ENCODE measurements at places on chromosomes 12 and 14.

DNA sequence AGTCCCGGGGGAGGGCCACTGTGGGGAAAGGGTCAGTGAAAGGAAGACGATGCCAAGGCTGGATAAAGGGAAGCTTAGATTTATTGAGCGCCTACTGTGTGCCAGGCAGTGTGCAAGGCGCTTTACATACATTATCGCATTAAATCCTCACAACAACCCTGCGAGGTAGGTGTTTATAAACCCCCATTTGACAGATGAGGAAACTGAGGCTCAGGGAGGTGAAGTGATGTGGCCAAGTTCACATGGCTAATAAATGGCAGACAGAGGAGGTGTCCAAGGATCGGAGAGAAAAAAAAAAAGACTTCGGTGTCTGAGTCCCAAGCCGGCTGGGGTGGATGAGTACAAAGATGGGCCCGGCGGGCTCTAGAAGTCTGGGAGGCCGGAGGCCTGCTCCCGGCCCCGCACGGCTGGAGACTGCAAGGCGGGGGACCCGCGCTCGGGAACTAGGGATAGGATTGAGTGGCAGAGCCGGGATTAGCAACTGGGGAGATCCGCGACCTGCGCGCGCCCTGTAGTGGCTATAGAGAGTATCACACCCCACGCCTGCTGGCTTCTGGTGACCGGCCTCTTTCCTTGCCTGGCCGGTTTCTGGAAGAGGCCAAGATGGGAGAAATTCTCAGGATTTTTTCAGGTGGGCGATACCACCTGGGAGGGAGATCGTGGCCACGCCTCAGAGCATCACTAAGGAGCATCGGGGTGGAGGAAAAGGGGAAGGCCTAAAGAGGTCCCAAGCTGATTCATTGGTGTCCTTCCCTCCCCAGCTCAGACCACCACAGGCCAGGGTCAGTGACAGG is 3.9 kb downstream of the DDN start:
- DNase-seq = no peak

DNA sequence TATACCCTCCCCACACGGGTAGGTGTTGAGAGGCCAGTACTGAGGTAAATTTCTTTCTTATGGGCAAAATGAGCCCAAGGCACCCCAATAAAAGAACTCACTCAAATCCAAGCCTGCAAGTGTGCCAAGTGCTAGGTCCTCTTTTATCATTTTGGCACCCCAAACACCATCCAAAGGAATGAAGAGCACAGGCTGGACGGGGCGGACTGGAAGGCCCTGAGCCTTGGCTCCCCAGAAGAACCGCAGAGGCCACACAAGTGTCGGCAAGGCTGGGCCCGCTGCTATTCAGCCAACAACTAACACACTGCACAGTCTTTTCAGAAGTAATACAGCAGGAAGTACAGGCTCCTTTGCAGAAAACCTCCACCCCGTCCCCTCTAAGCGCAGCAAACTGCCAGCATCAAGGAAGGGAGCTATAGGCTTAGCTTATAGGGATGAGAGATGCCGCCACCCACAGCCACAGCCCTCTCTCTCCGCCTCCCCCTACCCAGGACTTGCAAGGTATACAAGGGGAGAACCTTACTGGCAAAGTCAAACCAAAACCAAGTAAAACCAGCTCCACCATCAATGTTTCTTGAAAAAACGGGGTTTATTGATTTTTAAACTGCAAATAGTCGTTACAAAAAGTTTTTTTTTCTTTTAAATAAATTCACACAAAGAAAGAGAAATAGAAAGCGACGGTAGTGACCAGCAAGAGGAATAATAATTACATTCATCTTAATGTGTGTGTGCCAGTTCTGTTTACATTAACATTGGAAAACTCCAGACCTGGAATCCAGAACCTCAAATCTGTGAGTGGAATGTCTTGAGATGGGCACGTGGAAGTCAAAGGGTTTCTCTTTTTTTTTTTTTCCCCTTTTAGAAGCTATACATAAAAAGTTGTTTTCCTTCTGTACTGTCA is 5.5 kb downstream of the ZFP36L1 start:
- no peak for DNase-seq

- DNase-seq = no peak
These were observed 133.9 kb upstream of the FGD4 start for GRCh38 chr12:32265456-32265855.

GRCh38 chr12:127485528-127485927 is 781.4 kb upstream of the TMEM132C start:
- no peak for DNase-seq

DNA sequence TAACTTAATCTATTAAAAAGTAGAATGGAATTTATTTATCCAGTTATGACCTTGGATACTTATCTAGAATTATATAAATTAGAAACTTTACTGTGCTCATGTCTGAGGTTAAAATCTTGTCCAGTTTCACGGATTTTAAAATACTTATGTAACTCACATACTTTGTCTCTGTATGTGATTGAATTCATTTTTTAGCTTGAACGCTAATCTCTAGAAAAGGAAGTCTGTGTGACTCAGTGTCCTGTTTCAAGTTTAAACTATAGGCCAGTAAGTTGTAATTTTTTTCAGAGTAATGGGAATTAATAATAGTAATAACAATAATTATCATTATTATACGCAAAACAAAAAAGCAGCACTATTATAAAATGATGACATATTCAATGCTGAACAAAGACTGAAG is 168.6 kb downstream of the CPNE8 start:
- no peak for DNase-seq

DNA sequence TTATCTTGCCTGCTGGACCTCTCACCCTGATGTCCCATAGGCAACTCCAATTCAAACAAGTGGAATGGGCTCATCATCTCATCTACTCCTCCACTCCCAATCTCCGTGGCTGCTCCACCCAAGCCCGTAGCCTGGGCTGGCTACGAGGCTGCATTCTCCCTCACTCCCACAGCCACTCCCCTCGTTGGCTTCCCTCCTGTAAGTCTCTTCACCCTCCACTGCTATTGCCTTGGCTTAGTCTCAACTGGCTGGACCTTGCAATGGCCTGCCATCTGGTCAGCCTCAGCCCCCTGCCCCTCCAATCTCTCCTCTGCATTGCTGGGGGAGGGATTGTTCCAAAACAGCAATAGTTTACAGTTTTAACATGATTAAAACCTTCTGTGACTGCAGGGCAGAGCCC is 44.4 kb upstream of the PELI2 start:
- DNase-seq = no peak

GRCh38 chr12:56013482-56013881 is 7.4 kb upstream of the IKZF4 start:
- DNase-seq = no peak

DNA sequence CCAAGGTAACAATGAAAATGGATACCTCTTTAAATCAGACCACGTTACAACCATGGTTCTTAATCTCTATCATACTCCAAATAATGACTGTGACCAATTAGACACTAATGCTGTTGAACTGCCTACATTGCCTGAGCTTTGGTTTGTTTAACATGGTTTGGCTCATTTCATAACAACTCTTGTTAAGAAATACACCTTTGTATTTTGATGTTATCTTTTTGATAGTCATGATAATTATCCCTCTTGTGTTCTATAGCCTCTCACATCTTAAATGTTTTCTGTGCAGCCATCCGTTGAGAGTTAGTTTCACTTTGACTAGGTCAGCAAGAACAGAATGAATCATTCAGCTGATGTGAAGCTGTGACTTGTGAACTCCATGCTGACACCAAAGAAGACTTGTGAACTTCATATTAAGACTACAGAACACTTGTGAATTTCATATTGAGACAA is 75.5 kb upstream of the RERGL start:
- no peak for DNase-seq

- no peak for DNase-seq
These were observed 281.0 kb downstream of the ALG10 start for GRCh38 chr12:34303091-34303870.

DNA sequence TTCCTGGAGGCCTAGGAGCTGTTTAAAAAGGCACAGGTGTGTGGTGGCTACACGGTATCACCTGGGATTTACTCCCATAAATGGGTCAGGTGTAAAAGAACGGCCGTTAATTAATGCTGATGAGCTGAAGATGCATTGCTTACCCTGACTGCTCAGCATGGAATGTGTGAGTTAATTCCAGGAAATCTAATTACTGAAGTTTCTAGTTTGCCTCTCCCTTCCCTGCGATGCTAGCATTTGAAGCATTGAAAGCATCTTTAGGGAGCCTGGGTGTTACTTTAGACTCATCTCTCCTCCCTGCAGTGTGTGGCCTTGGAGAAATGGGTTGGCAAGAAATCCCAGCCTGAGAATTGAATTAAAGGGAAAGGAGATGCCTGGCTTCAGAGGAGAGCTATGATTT is 415.9 kb downstream of the FUT8 start:
- no peak for DNase-seq

- no peak for DNase-seq
These were observed 27.3 kb downstream of the SPRING1 start for GRCh38 chr12:116710370-116711150.

- no peak for DNase-seq
These were observed 18.7 kb downstream of the CCDC63 start for GRCh38 chr12:110865521-110865920.

- DNase-seq = no peak
These were observed 4.3 kb upstream of the BRMS1L start for GRCh38 chr14:35821564-35822411.

DNA sequence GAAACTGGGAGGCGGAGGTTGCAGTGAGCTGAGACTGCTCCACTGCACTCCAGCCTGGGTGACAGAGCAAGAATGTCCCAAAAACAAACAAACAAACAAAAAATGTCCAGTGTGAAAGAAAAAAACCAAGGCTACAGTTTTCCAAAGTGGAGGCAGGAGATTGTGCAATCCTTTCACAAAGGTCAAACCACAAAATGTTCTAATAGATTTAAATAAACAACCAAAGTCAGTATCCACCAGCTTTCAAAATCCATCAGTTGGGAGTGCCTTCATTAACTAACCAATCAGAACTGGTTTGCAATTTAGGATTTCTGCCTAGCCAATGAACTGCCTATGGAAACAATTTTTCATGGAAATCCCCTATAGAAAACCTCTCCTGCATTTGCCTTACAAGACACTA is 52.3 kb upstream of the TRIM9 start:
- DNase-seq = no peak

DNA sequence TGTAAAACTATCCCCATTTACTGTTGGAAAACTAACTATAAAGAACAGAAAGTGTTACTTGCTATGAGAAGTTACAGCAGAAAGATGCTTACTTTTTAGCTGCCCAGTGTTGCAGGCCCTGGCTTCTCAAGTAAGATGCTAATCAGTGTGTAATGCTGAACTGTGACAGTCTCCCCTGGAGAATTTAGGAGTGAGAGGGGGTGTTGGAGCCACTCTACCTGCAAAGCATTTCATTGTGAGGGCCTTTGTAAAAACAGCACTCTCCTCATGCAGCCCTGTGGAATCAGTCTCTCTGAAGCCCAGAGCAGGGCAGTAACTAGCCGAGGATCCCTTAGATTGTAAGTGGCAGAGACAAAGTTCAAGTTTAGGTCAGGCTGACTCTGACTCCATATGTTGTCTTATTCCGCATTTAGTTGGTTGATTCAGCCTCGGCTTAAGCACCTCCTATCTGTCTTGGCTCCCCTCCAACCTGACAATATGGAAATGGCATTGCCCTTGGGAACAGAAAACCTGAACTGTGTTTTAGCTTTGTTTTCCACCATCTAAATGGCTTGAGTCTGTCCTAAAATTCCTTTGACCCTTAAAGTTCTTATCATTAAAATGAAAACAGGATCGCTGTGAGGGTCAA is 141.3 kb downstream of the PRKCH start:
- no peak for DNase-seq

- no peak for DNase-seq
These were observed 190.0 kb upstream of the C14orf180 start for GRCh38 chr14:104389326-104390220.

DNA sequence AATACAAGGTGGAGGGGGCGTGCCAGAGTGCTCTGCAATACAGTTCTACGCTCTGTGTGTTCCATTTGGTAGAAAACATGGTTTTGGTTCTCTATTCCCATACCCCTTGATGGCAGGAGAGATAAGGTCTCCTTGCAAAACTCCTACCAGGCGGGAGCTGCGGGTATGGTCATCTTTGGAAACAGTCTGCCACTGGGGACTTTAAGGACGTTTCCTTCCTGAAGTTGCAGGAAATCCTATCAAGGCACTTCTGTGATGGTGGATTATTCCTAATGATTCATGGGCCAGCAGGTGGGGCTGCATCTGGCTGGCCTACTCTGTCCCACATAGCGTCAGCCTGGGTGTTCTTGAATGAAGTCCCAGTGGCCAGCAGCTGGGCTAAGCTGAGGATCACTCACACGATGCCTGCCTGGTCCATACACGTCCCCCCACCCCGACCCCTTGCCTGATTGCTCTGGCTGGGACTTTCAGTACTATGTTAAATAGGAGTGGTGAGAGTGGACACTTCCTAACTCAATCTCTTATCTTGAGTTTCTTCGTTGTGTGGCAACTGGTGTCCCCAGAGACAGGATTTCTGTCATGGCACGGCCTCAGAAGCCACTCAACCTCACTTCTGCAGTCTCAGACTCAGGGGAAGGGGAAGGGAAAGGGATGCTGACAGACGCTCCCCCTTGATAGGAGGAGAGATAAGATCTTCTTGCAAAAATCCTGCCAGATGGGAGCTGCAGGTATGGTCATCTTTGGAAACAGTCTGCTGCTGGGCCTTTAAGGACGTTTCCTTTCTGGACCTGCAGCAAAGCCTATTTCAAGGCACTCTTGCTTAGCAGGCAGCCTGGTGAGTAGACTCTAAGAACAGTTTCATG is 61.0 kb upstream of the FKBP4 start:
- no peak for DNase-seq

DNA sequence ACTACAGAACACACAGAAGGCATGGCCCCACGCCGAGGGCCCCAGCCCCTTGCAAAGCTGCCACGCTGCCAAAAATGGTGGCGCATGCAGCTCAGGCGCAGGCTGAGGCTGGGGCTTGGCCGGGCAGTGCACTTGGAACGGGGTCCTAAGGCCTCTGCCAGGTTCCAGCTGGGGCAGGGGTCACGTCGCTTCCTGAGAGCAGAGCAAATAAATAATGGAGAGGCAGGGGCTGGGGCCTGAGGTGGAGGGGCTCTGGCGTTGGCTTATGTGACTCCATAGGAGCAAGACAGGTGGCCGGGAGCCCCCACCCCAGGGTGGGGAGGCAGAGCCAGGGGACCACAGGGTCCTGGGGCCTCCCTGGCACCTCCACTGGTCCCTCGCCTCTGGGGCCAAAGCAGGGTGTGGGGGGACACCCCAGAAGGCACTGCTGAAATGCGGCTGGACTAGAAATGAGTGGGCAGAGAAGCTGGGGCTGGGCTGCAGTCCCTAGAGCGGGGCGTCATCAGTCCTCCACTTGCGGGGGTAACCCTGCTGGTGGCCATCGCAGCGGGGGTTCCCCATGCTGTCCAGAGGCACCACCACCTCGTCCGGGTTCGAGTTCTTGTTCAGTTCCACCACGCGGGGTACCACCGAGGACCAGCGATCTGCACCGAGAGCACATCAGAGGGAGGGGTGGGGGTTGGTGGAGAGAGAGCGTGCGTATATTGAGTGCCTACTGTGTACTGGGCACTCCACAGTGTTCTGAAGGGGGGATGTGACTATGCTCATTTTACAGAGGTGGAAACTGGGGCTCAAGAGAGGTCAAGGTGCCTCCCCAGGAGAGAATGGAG is 49.8 kb downstream of the TRPV4 start:
- no peak for DNase-seq

GRCh38 chr14:58825606-58826005 is 187.8 kb downstream of the DACT1 start:
- no peak for DNase-seq
